Activated CD8-positive, alpha-beta memory T cell treated with anti-CD3 and anti-CD28 coated beads, Interleukin-2, amount 50 U/mL, for 48 hours (primary cell): ENCODE measurements at places on chromosomes 16 and 17.

DNA sequence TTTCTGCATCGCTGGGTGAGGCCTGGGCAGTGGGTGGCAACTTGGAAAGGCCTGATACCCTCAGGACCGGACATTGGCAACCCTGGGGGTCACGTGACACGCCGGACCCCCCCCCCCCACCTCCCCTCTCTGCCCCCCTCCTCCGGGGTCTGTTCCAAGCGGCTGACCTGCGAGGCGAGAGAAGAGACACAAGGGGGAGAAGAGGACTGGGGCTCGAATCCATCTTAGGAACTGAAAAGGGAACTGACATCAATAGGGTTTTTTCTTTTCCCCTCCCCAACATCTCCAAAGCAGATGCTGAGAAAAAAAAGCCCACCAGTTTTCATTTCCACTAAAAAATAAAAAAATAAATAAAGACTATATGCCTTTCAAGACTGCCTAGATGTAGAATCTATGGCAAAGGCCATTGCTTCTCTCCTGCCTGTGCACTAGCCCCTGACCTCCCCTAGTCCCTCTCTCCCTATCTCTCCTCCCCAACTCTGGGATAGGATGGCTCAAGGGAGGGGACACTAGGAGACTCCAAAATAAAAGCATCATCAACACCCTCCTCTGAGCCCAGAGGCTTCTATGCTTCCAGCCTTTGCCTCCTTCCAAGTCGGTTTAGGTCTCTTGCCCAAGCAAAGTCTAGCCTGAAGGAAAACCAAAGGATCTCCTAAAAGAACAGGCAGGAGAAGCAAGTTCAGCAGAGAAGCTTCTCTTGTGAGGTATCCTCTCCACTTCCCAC lies 7.7 kb upstream of the HOXB2 start:
- DNase-seq = no peak

GRCh38 chr16:7585705-7586104 lies 253.1 kb downstream of the RBFOX1 start:
- DNase-seq = no peak

GRCh38 chr17:14596224-14596623 lies 295.3 kb downstream of the HS3ST3B1 start:
- no peak for DNase-seq

DNA sequence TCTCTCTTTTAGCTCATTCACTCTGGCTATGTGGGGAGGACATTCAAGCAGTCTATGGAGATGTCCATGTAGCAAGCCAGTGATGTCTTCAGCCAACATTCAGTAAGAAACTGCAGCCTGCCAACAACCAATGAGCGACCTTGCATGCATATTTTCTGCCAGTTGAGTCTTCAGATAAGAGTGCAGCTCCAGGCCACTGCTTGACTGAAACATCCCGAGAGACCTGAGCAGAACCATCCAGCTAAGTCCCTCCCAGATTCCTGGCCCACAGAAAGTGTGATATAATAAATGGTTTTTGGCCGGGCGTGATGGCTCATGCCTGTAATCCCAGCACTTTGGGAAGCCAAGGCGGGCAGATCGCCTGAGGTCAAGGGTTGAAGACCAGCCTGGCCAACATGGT lies 10.5 kb upstream of the C17orf58 start:
- no peak for DNase-seq

GRCh38 chr16:68643227-68643626 lies 1.9 kb upstream of the CDH3 start:
- no peak for DNase-seq

- no peak for DNase-seq
Measured at GRCh38 chr17:49836111-49837030, 11.5 kb downstream of the TAC4 start.

- DNase-seq = peak; percentile 56
Measured at GRCh38 chr16:82671741-82672140, 45.0 kb downstream of the CDH13 start.

DNA sequence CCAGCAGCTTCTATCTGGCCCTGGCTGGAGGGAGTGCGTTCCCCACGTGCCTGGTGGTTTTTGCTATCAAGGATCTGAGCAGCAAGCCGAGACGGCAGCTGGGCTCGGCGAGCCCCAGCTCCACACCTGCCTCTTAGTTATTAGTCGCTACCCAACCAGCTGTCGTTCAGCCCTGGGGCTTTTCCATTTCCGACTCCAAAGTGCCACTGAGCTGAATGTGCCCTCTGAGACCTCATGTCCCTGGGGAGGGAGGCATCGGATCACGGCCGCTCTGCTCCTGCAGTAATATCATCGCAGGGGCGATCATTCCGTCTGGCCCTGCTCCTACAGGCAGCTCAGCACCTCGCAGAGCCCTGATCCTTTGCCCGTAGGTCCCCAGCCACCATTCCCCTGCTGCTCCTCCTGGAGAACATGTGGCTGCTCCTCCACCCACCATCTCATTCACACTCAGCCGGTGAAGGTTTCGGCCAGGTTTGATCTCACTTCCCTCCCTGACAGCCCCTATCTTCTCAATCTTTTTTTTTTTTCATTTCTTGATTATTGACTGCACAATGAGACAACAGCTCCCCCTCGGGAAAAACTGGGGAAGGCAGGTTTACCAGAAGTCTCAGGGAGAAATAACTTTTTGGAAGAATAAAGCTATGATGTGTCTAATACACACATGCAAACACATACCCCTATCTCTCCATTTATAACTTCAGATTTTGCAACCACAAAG lies 86.7 kb downstream of the ZFHX3 start:
- no peak for DNase-seq
